ENCODE measurements at places on chromosomes 13 and 19.

DNA sequence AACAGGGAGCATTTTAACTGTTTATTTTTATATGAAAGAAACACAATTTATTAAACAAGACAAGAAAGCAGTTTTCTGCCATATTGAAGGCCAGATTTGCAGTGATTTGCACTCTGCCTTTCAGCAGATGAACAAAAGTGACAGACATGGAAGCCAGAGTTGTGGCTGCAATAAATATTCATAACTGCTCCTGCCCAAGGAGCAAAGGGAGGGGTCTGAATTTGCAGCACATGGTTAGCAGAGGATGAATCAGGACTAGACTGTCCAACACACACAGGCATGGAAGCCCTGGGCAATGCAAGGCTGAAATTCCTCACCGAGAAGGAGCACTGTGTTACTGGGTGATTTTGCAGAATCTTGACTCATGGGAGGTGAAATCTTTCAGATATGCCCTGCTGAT, 418.2 kb downstream of the DCT start:
- DNase-seq = no peak

DNA sequence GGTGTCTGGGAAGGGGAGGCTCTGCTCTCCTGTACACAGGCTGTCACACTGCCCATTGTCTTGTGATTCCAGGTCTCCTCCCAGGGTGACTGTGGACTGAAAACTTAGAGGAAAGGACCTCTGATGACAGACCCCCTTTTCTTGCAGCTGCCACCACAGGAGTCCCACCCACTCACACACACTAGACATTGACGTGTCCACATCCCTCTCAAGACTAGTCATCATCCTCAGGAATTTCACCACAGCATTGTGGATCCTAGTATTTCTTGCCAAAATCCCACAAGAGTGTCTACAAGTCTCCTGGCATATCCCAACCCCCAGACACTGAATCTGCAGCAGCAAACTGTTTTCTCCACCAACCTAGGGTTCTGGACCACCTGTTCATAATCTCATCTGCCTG, 5.3 kb downstream of the ZNF85 start:
- no peak for DNase-seq

DNA sequence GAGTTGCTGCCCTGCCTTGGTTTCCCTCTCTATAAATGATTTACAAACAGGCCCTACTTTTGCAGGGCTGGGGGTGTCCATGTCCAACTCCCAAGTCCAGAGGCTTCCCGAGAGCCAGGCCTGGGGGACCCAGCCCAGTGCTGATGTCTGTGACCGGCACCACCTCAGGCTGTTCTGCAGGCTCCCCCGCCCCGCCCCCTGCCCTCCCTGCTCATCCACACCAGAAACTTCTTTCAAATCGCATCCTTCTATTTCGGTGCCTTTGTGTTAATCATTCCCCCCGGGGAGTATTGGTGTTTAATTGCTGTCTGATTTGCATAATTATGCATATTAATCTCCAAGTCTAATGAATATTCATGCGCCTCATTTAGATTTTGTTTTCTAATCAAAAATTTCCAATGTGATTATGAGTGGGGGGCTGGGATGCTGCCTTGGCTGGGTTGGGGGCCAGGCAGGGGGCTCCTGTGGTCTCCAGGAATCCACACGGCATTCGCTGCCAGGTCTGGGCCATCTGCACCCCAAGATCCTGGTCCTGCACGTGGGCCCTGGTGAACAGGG, 19.1 kb downstream of the TCF3 start:
- DNase-seq = no peak

DNA sequence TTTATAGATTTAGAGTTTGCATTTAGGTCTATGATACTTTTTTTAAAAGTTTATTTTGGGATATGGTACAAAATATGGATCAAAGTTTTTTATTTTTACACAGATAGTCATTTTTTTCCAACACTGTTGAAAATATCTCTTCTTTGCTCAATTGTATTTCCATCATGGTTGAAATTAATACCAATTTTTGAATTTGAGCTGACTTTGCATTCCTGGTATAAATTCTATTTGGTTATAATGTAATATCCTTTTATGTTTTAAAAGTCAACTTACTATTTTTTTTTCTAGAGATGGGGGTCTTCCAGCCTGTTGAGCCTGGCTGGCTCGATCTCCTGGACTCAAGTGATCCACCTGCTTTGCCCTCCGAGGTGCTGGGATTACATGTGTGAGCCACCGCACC, 620.1 kb downstream of the OLFM4 start:
- no peak for DNase-seq

GRCh38 chr13:60303166-60303565, 93.9 kb upstream of the TDRD3 start:
- DNase-seq = no peak

- no peak for DNase-seq
These were observed 1.0 kb upstream of the KRI1 start for GRCh38 chr19:10566658-10567410.

- DNase-seq = no peak
These were observed 350.7 kb downstream of the LMO7 start for GRCh38 chr13:75986818-75987217.

- DNase-seq = peak; percentile 38
These were observed 4.2 kb upstream of the ZNF564 start for GRCh38 chr19:12555456-12555930.

- DNase-seq = no peak
These were observed 2.4 kb upstream of the CCNP start for GRCh38 chr19:40228863-40229262.

DNA sequence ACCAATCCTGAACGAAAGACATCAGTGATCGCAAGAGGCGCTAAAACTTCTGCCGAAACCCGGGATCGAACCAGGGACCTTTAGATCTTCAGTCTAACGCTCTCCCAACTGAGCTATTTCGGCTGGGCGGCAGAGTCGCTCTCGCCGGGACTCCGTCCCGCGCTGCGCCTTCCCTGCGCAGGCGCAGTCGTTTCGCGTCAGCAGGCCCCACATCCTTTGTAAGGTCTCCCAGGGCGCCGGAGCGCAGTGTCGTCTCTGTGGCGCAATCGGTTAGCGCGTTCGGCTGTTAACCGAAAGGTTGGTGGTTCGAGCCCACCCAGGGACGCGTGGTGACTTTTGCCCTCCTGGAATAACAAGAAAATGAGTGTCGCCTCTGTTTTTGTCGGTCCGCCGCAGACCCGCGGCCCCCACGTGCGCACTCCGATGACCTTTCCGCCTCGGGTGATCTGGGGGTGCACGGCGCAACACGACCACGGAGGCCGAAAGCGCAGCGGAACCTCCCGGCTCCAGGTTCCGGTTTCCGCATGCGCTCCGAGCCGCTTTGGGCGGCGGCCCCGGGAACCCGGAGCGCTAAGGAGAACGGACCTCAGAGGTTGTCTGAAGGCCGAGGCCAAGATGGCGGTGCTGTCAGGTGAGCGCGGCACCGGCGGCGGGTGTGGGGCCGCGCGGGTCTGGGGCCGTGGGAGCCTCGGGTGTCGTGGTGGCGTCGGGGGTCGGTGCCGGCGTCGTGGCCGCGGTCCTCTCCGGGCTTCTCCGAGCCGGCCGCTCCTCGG, at the start of gene NDUFS7:
Gene NDUFS7, plus strand, starts transcription at position 596 of the 773 bp plus-strand sequence. Its CDS starts 20 bp downstream, at position 616.
- peak; percentile 96 for DNase-seq

- DNase-seq = no peak
These were observed 15.4 kb downstream of the MED26 start for GRCh38 chr19:16612636-16613035.

DNA sequence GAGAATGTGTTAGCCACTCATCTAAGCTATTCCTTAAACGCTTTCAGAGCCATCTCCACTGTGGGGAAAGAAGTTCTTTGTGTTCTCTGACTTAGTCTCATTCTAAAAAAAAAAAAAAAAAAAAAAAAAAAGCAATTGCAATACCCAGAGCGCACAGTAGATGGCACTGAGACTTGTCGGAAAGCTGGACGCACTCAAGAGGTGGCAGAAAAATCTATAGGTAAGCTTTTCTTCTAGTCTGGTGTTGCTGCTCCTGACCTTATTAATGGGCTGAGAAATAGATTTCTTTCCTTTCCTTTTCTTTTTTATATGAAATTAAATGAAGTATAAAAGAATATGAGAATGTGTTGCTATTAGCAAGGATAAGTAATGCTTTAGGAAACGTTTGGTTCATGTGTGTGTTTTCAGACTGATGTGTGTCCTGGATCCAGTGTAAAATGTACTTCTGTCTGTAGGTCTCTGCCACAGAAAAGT, 4.7 kb upstream of the GJB2 start:
- peak; percentile 64 for DNase-seq

DNA sequence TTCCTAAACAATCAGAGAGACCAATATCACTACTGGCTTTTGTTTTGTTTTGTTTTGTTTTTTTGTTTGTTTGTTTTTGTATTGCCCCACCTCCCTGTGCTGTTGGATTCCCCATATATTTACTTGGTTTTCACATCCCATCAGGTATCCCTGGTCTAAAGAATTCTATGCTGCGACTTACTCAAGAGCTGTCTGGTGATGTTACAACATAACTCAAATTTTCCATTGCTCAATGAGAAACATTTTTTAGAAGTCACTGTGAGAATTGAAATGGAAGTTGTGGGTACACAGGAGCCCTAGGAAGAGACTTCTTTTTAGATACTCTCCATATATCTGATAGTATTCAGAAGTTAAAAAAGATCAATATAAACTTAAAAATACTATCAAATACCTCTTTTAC, 181.4 kb downstream of the KLF5 start:
- no peak for DNase-seq

- DNase-seq = no peak
These were observed 1451.5 kb downstream of the EFNB2 start for GRCh38 chr13:105083992-105084391.

DNA sequence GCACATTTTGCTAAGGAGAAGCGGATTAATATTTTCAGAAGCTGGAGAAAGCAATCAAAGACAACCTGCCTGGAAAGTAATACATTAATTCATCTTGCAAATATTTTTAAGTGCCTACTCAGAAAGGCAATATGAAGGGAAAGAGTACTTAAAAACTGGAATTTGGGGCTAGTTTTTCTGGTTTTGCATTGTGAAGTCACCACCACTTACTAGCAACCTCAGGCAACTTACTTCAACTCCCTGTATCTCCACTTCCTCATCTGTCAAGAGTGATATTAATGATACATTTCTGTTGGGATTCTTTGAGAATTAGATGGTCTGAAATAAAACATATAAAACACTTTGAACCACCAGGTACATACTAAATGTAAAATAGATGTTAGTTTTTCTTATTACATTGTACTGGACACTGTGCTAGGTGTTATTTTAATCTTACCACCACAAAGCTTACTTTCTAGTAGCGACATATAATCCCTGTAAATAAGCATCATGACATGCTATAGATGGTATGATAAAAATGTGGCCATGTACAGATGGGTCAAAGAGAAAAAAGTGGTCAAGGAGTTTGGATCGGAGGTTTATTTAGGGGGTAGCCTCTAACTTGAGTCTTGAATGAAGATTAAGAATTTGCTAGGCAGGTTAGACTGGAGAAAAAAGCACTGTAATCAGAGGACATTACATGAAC, 101.2 kb downstream of the SPRY2 start:
- no peak for DNase-seq

GRCh38 chr19:17837972-17838371, 9.8 kb downstream of the JAK3 start:
- no peak for DNase-seq

DNA sequence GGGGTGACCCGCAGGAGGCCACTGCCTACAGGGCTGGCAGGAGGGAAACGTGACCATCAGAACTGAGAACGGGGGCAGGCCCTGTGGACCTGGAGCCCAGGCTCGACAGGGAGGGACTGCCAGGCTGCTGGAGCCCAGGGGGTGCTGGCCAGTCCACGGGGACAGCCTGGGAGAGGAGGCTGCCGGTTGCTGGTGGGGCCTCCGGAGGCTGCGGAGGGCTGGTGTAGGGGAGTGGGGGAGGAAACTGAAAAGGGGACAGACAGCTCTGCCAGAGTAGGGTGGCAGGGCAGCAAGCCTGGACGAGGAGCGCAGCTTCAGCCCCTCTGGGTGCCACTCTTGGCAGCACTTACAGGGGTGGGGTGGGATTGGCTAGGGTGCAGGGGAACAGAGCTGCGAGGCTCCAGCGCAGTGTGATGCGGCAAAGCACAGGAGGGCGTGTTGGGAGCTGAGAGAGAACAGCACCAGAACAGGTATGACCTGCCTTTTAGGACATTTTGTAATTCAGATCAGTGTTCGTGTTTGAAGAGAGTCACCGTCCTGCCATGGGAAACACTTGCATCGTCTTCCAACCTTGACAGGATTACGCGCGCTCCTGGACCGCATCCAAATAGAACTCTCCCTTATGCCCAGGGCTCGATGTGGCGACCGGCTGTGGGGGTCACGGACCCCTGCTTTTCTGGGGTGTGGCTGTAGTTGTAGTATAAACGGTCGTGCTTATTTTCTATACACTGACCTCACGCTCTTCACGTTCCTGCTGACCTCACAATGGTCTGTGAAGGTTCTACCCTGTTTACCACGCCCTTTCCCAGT, 19.9 kb upstream of the ARHGEF7 start:
- peak; percentile 7 for DNase-seq

GRCh38 chr19:49118565-49119410, at the start of gene C19orf73:
C19orf73 (minus strand) TSS chr19:49119143; CDS start chr19:49119022, 121 bp downstream.
- DNase-seq = peak; percentile 95

DNA sequence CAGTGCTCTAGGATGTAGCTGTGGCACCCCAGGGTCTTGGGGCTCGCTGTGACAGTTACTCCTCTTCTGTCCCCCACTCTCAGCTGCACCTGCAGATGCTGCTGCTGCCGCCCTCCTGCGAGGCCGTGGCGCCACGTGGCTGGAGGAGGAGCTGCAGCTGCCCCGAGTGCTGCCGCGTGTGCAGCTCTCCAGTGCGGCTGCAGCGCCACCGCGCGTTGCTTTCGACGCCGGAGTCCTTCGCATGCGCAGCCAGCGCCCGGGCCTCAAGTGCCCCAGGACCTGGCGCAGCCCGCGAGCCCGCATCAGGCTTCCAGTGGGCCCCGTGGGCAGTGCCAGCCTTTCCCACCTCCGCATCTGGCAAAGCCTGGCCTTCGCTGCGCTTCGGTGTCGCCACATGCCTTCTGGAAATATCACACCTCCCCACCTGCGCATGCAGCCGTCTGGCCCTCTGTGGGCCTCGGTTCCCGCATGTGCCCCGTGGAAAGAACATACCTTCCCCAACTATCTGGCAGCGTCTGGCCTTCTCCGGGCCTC, 692 bp upstream of the ZNF580 start:
- peak; percentile 85 for DNase-seq

GRCh38 chr13:33746867-33747266, 71.1 kb upstream of the RFC3 start:
- DNase-seq = no peak

DNA sequence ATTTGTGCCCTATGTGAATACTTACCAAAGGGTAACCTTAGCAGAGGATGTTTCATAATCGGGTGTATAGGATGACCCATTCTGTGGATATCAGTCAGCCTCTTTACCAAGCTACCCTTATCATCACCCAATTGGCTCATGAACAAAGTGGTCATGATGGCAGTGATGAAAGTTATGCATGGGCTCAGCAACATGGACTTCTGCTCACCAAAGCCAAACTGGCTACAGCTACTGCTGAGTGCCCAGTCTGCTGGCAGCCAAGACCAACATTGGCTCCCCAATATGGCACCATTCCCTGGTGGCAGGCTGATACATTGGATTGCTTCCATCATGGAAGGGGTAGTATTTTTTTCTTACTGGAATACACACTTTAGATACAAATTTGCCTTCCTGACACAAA, 5.7 kb upstream of the ZNF461 start:
- no peak for DNase-seq

- no peak for DNase-seq
These were observed 333.2 kb upstream of the ZNF507 start for GRCh38 chr19:32012206-32012605.

Measured in right kidney (tissue), 9 donors.